Renal pelvis (tissue), 12 donors: ENCODE measurements at places on chromosomes 5 and 9. TPM values are rescaled to one million over a fixed set of nuclear protein-coding genes. Genes with fewer than 3 reads are reported as not detected.

- DNase-seq = no peak
Measured at GRCh38 chr5:65391591-65391990, 90.1 kb downstream of the ADAMTS6 start.

- DNase-seq = no peak
Measured at GRCh38 chr5:53987101-53987500, 323.3 kb downstream of the ARL15 start.

- DNase-seq = no peak
Measured at GRCh38 chr9:37929441-37929895, 25.5 kb upstream of the SLC25A51 start.

GRCh38 chr5:56108246-56108645 is 113.5 kb upstream of the IL6ST start:
- no peak for DNase-seq

- DNase-seq = no peak
Measured at GRCh38 chr9:21477466-21477865, 4.6 kb downstream of the IFNE start.

DNA sequence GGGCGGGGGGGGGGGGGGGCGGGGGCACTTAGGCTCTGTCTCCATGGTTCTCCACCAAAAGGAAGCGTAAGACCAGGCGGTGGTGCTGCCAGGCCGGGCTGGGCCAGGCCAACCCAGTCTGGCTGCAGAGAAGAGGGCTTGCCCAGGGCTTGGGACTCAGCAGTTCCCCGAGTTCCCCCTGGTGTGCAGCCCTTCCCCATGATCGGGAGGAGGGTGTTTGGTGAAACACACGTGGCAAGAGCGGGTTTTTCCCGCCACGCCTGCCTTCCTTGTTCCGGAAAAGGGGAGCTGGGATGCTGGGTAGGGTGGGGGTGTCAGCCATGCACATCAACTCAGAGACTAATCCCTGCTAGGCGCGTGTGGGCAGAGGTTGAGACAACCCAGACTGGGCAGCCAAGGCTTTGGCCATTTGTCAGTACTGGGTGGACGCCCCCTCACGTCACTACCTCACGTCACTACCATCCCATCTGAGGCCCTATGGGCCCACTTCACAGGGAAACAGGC is 32.9 kb downstream of the PRRX2 start:
- DNase-seq = no peak

- no peak for DNase-seq
Measured at GRCh38 chr9:113901221-113901688, 25.1 kb downstream of the ZNF618 start.

- no peak for DNase-seq
Measured at GRCh38 chr5:2603272-2603575, 148.3 kb downstream of the IRX2 start.

DNA sequence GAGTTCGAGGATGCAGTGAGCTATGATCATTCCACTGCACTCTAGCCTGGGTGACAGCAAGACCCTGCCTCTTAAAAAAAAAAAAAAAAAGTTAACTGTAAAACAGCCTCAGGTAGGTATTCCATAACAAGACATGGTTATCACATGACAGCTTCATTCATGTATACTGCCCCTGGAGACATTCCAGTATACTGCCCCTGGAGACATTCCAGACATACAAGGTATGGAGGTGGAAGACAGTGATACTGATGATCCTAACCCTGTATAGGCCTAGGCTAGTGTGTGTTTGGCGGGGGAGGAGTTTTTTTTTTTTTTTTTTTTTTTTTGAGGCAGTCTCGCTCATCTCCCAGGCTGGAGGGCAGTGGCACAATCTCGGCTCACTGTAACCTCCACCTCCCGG is 105.5 kb downstream of the RICTOR start:
- no peak for DNase-seq

GRCh38 chr5:174664180-174664850 is 60.1 kb upstream of the MSX2 start:
- no peak for DNase-seq

- no peak for DNase-seq
Measured at GRCh38 chr5:68237715-68238114, 22.2 kb downstream of the PIK3R1 start.

DNA sequence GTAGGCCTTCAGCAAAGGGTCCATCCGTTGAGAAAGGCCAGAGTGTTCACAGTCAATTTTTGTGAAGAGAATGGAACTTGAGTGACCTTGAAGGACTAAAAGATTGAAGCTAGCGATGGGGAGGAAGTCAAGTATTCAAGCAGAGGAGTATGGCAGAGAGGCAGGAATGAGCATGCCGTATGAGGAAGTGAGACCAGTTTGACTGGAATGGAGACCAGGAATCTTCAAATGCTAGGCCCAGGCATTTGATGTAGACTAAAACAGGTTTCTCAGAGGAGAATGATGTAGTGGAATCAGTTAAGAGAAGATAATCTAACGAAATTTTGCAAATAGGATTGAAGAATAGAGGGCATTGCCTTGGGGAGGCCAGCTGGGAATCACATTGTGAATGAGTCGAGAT is 90.4 kb upstream of the SEMA6A start:
- no peak for DNase-seq

GRCh38 chr9:76529653-76530052 is 70.7 kb downstream of the GCNT1 start:
- DNase-seq = no peak

GRCh38 chr5:157689942-157690689 is 18.8 kb downstream of the C5orf52 start:
- no peak for DNase-seq

- no peak for DNase-seq
Measured at GRCh38 chr5:72584466-72584865, 77.3 kb upstream of the ZNF366 start.

DNA sequence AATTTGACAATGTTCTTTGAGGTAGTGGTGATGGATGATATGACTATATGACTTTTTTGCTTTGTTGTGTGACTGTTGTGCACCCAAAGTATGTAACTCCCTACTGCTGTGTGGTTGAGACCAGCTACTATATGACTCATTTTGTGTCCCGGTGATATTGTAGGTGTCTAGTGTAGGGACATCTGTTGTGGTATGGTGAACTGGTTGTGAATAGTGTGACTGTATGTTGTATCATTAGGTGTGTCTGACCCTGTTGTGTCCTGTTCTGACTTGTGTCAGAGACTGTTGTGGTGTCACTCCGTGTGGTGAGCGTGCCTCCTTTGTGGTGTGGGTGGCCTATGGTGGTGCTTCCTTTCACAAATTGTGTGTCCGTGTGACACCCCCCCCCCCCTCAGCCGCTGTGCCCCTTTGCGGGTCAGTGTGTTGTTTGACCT is 11.2 kb upstream of the CXXC5 start:
- no peak for DNase-seq

DNA sequence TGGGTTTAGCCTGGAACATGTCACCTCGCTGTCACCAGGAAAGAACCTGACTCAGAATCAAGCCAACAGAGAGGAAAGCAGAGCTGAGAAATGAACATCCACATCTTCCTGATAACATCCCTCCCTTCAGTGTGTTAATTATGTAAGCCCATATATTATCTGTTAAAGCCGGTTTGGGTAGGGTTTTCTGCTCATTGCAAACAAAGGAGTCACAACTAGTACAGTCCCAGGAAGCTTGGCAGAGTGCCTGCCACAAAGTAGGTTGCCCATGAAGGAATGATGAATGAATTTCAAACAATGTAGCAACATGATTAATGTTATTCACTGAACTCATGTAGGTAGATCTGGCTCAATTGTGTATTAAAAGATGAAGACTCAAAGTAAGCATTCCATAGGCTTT is 10.4 kb upstream of the PPARGC1B start:
- DNase-seq = no peak

GRCh38 chr5:56900395-56900794 is 9.0 kb upstream of the SETD9 start:
- no peak for DNase-seq

- DNase-seq = no peak
Measured at GRCh38 chr9:137581361-137582285, 2.9 kb upstream of the DPH7 start.

- no peak for DNase-seq
Measured at GRCh38 chr9:37412431-37413151, 9.9 kb upstream of the GRHPR start.

DNA sequence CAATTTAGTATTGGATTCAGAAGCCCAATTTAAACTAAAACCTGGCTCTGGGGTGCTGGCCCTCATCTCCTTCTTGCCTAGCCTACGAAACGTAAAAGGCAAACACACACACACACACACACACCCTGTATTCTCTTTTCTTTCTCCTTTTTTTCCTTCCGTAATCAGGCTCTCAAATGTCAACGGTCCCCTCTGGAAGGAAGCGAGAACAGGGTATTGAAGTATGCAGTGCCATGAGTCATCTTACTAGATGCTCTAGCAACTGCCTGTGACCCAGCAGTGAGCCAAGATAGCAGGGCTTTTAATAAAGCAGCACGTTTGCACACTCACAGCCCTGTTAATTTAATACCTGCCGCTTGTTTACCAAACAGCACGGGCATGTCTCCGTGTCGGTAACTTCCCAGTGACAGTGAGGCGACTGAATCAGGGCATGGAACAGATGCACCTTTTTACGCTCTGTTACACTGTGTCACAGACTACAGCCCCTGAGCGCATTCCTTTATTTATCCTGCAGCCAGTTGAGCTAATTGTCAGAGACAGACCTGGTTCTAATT is 243.8 kb downstream of the BNC2 start:
- DNase-seq = no peak

- peak; percentile 45 for DNase-seq
Measured at GRCh38 chr9:126667190-126668055, 53.7 kb downstream of the LMX1B start.

- no peak for DNase-seq
Measured at GRCh38 chr9:78900500-78900899, 603.6 kb downstream of the PSAT1 start.

DNA sequence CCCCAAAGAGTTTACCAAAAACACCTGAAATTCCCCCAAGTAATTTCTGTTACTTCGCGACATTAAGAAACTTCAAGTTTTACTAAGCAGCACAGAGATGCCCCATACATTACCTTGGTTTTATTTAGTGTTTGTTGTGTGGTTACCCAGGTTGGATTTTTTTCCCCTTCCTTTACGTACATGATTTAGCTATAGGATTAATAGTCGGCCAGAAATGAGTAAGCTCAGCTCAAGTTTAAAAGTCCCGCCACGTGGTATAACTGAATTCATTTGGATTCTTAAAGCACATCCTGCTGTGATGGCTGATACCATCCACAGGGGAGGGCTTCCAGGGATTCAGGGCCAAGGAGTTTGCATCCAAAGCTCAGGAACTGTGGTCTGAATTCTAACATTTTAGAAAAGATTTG is 75.9 kb downstream of the DAP start:
- DNase-seq = no peak

DNA sequence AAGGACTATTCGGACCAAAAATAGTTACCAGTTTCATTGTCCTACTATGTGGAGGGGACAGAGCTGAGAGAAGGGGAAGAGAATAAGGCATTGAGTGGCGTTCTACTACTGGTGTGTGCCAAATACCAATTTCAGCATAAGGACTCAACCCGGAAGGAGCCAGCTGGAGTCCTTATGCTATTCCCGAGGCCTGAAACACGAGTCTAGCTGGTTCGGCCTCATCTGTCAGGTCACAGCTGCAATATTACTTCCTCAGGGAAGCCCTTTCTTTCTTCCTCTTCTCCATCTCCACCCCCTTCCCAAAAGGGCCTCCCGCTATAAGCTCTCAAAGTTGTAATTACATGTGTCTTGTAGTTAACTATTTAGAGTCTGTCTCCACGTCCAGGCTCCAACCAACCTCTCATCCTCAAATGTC is 20.5 kb upstream of the FER start:
- DNase-seq = peak; percentile 40

DNA sequence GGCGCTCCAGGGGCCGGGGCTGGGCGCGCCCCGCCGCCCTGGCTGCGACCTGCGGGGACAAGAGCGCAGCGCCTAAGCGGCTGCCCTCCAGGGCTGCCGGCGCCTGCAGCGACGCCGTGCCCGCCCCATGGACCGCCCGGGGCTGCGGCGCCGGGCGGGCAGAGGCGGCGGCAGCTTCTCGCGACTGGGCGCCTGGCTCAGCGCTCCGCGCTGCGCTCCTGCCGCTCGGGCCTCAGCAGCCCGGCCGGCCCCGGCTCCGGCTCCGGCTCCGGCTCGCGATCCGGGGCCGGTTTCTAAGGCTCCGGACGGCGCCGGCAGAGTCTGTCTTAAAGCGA is at the start of gene PITX1:
TSS of gene PITX1 (minus strand) at position 328 of the 335 bp plus-strand sequence. CDS start 347 bp downstream, outside the sequence.
- DNase-seq = no peak

GRCh38 chr9:91736311-91736710 is 213.7 kb downstream of the ROR2 start:
- DNase-seq = no peak

DNA sequence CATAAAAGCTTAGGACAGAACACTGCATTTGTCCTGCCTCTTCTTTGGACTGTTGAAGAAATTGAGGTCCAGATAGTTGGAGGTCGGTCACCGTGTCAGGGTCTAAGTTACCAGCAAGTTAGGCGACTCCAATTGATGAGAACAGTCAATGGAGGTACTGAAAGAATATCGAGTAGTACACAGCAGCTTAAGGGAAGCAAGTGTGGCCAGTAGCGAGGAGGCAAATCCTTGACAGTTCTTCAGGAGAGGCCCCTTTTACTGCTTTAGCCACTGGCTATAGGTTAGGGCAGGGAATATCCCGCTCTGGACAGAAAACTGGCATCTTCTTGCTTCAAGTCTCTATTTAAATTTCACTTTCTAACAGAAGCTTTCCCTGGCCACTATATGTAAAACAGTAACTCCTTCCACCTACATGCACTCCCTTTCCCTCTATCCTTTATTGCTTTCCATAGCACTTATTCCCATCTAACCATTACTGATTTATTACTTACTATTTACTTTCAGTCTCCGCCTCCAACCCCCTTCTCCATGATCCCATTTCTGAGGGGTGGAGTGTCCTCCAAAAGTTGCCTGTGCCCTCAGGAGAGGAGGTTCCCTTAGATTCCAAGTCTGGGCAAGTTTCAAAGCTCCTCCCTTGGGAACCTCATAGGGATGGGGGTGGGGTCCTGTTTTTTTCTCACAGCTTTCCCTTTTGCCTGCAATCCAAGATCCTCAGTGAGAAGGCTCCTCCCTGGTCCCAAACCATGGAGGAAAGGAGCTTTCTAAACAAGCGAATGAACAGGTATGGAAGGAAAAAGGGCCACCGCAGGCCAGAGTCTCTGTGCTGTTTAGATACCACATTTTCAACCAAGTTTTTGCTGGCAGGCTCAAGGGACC is 4.1 kb upstream of the PRDM6 start:
- no peak for DNase-seq

RGS7BP gene
- 7.8 TPM for polyA plus RNA-seq

SHOC1 gene
- 0.61 TPM for polyA plus RNA-seq

AGXT2 gene
- 60.3 TPM for polyA plus RNA-seq

RAI14 gene
- 88.9 TPM for polyA plus RNA-seq

ANXA1 gene
- 32.4 TPM for polyA plus RNA-seq

CYSRT1 gene
- polyA plus RNA-seq = 16.3 TPM

ADAM19 gene
- polyA plus RNA-seq = 11.1 TPM

NFIL3 gene
- 30.0 TPM for polyA plus RNA-seq

IFNK gene
- not detected for polyA plus RNA-seq

ZNF608 gene
- polyA plus RNA-seq = 60.7 TPM
